ENCODE measurements at places on chromosomes 16 and 17. TPM values are rescaled to one million over a fixed set of nuclear protein-coding genes. Genes with fewer than 3 reads are reported as not detected.

DNA sequence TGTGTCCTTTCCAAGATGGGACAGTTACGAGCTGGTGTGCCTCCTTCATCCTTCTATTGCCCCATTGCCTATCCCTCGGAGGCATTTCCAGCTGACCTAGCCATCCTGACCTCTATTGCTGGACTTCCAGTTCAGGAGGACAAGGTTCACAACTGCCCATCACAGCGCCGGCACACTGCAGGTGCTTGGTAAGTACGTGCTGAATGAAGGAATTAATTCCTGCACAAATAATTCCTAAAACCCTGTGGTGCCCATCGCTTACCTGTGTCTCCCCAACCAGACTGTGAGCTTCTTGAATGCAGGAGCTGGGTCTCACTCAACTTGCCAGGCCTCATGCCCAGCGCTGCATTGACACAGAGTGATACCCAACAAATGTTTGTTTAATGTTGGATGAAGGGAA, 13.0 kb downstream of the ALOX15B start:
- DNase-seq, result no peak

DNA sequence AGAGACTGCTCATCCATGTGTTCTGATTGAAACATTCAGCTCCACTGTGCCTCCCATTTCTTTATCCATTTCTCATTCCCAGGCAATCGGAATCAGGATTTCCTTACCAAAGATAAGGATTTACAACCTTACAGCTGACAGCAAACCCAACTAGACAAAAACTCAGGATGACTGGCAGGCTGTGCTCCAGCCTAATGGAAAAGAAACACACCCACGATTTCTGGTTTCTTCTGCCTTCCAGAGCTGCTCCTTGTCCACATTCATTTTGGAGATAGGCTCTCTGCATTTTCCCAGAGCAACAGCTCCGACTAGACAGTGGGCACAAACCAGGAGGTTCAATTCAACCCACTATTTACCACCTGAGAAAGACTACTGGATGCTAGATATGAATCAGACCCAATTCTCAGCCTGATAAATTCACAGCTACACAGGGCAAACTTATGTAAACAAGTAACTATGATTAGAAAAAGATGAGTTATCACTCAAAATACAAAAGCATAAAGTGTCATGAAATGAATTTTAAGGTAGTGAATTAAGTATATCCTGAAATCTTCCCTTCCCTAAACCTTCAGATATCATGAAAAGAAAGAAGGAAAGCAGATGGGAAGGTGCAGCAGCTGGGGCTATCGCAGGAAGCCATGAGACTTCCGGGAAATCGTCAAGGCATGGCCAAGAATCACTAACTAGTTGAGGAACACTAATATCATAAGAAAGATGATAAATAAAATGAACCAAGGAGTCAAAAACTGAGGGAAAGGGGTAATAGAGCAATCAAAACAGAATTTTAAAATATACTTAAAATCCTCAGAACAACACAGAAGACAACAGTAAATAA, 44.8 kb upstream of the CLEC18B start:
- no peak for DNase-seq

DNA sequence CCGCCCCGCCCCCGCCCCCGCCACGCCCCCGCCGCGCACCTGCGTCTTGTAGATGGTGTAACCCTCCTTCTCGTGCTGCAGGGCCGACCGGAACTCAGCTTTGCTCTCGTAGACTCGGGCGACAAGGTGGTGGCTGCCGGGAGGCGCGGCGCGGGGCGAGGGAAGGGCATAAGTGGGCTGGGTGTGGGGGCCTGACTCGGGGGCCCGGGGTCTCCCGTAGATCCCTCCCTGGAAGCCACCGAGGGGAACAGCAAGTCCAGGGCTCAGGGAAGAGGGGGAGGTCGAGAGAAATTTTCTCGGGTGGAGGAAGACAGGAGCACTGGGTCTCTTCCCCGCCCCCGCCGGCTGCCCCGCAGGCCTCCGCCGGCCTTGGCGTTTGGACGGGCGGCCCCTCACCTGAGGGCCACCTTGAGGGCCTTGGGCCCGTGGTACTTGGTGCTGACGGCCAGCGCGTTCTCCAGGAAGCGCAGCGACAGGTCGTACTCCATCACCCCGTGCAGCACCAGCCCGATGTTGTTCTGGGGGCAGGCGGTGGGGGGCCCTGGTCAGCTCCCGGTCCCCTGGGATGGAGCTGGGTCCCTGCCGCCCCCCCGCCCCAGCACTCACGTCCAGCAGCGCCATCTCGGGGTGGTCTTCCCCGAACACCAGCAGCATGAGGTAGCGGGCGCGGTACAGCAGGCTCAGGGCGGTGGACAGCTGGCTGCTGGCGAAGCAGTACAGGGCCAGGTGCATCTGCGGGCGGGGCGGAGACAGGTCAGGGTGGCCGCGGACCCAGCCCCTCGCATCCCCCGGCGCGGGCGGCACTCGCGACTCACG, 19.4 kb downstream of the CLUH start:
- no peak for DNase-seq

DNA sequence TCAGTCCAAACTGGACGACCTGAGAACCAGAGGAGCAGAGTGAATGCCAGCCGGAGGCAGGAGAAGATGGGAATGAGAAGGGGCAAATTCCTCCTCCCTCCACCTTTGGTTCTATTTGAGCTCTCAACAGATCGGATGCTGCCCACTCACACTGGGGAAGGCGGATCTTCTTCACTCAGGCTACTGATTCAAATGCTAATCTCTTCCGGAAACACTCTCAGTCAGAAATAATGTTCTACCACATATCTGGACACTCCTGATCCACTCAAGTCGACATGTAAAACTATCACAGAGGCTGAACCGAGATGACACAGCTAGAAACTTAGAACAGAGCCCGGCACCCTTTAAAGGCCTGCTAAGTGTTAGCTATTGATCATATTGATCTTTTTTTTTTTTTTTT, 57.4 kb upstream of the GRIN2A start:
- DNase-seq, result no peak

The RAI1 gene
- 8.8 TPM for total RNA-seq

Measured in A172 (cell line).